T-helper 1 cell (primary cell): ENCODE measurements at places on chromosomes 6 and 20.

- no peak for DNase-seq
Observed at GRCh38 chr20:15242773-15243172, 905.4 kb upstream of the FLRT3 start.

- DNase-seq: peak; percentile 32
Observed at GRCh38 chr6:156953479-156954146, 176.4 kb downstream of the ARID1B start.

DNA sequence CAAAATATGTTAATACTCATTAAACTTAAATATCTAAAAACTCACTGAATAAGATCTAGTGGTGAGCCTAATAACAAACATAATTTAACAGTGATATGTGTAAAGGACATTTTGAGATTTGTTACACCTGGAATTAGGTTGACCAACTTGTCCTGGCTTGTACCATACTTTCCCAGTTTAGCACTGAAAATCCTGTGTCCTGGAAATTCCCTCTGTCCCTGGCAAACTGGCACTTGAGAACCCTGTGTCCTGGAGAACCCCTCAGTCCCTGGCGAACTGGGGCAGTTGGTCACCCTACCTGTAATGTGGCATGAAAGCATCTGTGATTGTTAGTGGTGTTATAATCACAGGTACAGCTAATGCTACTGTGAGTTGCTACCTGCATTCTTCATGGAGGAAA lies 6.9 kb upstream of the PRND start:
- no peak for DNase-seq

GRCh38 chr6:148293181-148293995 lies 49.2 kb upstream of the SASH1 start:
- no peak for DNase-seq

DNA sequence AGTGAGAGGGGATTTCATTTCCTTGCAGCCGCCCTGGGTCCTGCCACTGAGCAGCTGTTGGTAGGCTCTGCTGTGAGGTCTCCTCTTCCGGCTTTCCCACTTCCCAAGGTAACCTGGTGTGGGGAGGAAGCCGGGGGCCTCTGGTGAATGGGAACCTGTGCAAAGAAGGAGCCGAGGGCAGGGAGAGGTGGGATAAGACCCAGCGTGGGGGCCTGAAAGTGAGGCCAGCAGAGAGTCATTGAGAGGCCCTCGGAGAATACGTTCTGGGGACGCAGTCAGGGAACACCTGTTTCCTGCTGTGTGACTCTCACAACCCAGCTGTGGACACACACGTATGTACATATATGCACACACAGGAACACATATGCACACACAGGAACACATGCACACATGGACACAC lies 100.7 kb downstream of the CDH26 start:
- DNase-seq: no peak

GRCh38 chr20:36179170-36179945 lies 24.8 kb downstream of the EPB41L1 start:
- DNase-seq: no peak
